NCI-H774 (cell line): ENCODE measurements at places on chromosomes 3 and 15.

- DNase-seq: no peak
Observed at GRCh38 chr15:92817339-92817886, 82.7 kb upstream of the CHD2 start.

GRCh38 chr15:69393831-69394491 lies 20.2 kb upstream of the KIF23 start:
- no peak for DNase-seq

DNA sequence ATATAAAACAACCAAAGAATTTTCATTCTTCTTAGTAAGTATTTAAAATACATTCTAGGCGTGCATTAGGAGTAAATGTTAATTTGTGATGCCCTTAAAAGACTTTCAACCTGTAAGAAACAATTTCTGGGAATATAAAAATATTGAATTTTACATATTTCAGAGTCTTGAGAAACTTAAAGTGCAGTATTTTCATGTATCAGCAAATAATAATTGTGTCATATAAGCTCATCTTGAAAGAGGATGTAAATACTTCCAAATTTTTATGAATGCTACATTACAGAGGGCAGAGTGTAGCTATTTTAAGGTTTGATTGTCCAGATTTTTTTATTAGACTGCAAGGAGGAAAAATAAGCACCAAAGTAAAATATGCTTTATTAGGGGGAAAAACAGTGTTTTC lies 207.1 kb downstream of the VPS13C start:
- no peak for DNase-seq

DNA sequence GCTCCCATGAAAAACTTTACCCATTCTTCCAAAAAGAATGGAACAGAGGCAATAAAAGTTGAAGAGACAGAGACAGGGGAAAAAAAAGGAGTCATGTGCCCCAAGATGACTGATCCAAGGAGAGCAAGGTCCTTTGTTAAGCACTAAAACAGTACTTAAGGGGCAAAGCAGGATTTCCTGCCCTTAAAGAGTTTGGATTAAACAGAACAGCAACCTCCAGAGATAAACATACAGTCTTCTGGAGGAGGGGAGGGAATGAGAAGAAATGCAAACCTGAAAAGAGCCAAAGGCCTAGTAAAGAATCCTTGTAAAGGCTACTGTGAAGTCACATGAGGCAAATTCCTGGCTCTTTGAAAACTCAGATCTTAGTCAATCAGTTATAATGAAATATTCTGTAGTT lies 38.2 kb downstream of the SHQ1 start:
- DNase-seq: no peak

- DNase-seq: no peak
Observed at GRCh38 chr3:103127098-103127630, 692.3 kb downstream of the ZPLD1 start.

GRCh38 chr3:159765030-159765859 lies 223.4 kb upstream of the IL12A start:
- DNase-seq: peak; percentile 50

DNA sequence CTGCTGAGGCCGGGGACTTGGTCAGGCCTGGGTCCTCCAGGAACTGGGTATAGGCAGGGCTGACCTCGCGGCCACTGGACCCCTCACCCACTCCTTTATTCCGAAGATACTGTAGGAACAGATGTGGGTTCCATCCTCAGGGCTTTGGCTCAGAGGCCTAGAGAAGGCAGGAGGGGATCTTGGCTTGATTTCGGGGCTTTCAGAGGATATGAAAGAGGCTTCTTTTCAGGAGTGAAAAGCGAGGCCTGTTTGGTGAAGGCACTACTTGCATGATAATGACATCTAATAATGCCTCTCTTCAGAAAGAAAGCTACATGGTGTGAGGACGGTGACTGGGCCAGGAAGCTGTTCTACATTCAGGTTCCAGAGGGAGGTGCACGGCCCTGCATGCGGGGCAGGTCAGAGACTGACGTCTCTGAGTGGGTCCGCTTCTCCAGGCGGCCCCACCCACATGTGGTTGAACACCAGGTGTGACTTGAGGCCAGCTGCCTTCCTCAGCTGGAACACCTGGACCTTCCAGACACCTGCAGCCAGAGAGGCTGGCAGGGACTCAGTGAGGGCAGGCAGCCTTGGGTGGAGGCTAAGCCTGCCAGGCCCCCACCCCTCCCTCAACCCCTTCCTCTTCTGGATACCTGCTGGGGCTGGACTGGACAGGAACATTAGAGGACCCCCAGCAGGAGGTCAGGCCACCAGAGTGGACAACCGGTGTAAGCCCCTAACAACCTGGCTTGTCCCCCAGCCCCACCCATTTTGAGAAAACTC lies 31.1 kb upstream of the HHATL start:
- DNase-seq: no peak

DNA sequence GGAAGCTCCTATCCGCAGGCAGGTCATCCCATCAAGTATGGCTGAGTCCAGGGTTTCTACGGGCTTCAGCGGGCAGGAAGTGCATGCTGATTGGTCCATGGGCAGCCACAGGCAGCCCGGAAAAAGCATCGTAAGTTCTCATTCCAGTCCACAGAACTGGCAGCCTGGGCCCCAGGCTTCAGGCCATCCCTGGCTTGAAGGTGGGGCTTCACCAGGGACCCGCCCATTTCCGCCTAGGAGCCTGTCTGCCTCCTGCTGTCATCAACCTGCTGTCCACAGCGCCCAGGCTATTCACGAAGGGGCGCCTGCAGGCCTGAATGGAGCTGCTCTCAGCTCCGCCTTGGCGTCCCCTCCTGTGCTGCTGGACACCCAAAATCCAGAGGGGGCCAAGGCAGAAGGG lies 13.9 kb downstream of the PCYT1A start:
- no peak for DNase-seq

DNA sequence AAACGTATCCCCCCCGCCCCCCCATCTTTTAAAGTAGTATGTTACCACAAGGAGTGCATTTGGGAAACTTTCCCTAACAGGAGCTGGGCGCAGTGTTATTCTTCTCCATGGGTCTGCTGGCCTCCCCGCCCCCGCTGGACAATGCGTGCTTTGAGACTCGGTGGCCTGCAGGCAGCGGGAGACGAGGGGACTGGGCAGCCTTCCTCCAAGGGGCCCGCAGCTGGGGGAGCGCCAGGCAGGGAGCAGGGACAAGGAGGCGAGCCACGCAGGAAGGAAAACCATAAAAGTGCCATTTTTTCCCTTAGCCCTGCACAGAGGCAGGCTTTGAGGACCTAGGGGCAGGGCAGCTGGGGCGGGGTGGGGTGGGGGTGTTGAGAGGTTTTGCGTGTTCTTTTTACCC lies 14.1 kb downstream of the SOX2 start:
- DNase-seq: no peak

DNA sequence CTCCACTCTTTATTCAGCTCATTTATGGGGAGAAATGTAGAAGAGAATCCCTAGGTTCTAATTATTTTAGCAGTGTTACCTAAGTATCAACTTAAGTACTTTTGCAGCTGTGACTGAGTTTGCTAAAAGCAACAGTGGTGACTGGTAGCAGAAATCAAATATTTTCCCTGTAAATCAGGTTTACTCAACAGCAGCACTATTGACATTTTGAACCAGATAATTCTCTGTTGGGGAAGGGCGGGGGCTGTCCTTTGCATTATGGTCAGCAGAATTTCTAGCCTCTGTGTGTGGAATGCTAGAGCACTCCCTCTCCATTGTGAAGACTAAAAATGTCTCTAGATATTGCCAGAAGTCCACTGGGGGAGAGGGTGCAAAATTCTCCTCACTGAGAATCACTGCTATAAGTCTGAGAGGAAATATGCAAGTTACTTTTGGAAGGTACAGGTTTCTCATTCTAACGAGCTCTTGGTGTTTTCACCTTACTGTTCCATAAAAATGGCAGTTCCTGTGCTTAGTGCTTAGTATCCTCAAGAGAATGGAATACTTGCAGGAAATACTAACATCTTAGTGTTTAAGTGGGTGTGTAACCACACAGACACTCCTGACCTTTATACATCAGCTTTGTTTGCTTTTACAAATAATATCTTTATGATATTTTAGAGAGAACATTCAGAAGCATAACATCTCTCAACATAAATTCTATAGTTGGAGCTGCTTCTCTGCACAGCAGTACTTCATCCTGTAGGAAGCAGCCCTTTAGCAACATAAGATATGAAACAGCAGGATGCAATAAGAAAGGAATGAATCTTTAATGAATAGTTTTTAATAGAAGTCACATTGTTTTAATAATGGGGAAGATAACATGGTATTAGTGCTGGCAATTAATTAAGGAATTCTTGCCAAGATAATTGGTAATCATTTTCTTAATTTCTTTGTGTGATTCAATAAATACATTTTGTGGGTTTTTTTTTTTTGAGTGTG lies 246.5 kb upstream of the GOLIM4 start:
- DNase-seq: no peak

DNA sequence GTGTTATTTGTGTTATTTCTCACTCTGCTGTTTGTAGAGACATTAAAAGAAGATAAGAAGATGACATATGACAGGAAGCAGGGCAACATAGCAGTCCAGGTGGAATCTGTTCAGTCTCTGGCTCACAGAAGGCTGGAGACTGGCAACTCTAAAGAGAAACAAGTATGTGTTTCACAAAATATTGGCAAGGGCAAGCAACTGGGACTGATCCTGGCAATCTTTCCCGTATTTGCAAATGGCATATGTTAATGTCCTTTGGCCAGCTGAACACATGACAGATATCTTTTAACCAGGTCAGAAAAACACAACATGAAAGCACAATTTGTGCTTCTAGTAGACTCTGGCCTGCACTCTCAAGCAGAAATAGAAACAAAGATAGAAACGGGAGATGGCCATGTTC lies 1354.1 kb upstream of the EPHA6 start:
- no peak for DNase-seq

DNA sequence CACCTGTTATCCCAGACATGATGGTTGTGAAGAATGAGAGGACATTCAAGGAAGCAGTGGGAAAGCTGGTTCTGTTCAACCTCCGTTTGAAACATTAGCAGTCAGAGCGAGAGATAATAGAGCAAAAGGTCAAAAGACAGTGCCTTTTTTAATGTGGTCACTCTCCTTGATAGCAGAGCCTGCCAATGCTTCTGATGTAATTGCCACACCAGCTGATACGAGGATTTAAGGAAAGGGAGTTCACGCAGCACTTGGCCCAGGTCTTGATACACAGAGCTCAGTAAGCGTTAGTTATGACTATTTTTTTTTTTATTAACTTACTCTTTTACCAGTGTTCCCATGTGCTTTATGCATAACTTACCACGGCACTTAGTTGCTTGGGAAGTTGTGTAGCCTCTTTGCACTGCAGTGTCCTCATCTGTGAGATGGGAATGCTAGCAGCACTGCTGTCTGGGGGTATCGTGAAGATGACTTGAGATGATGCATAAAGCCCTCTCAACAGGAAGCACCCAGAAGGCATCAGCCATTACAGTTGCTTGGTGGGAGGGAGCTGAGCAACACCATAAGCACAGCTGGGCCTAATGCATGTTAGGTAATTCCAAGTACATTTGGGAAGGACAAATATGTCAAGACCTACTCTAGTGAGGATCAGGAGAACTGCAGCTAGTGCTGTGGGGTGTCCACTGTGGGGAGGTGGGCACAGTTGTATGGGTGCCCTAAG lies 123.3 kb upstream of the RASGRP1 start:
- no peak for DNase-seq

GRCh38 chr15:35439291-35439690 lies 106.7 kb downstream of the DPH6 start:
- no peak for DNase-seq

DNA sequence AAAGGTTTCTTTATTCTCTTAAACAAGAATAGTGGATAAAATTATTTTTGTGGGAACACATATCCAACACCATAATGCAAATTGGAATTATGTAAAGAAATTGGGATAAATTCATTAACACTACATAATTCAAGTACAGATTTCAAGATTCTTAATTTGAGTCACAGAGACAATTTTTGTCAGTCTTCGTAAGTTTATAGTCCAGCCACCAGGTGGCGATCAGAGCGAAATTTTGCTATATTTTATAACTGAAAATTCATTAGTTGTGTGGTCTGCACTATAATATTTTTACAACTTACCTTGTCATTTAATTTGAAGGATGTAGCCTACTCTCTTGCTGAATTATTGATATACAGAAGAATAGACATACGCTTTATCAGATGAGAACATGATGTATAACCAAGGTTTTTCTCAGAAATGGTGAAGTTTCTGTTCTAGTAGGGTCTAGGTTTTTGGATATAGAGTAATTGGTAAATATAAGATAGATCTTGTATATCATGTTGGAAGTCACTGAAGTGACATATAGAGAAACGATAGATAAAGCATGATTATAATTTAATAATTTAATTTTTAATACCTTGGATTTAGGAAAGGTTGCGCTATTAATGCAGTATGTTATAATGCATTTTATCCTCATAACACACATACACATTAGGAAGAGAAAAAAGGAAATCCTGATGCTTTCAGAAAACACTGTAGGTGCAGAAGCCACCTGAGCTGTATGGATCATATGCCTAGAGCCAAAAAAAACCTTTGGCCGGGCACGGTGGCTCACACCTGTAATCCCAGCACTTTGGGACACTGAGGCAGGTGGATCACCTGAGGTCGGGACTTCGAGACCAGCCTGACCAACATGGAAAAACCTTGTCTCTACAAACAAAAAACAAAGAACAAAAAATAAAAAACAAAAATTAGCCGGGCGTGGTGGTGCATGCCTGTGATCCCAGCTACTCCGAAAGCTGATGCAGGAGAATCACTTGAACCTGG lies 31.7 kb downstream of the PLSCR4 start:
- DNase-seq: peak; percentile 21
